ENCODE measurements at places on chromosomes 2 and 18. TPM values are rescaled to one million over a fixed set of nuclear protein-coding genes. Genes with fewer than 3 reads are reported as not detected.
A peak's percentile ranks its signal among the peaks of the same experiment; 100 is the strongest.

DNA sequence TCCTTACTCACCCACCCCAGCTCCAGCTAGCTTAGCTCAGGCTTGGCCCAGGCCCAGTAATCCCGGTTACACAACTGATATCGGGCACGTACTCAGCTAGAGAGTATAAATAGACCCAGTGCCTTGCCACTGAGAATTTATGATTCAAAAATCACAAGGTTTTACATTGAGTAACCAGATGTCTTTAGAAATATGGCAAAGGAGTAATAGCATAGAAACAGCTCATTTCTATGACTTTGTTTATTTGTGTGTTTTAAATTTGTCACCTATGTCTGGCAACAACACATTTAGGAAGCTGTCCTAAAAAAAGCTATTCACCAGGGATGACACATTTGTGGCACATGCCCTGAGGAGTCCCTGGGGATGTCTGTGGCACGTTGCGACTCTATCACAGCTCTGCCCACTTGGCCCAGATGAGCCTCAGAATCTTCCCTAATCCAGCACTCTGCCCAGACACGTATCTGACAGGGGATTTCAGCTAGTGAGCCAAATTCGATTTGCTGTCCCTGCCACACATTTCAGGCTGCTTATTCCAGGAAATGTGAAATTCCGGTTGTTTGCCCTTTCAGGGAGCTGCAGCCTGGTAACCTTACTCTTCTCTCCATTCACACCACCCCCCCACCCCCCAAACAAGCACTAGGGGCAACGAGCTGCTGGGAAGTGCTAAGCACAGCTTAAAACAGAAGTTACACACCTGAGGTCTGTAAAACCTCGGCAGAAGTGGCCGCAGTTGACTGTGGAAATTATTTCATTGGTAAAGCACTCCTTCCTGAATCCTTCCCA lies 85.4 kb upstream of the ZCCHC2 start:
- no peaks in the 10 kb centered on the region for H3K27me3 ChIP-seq
- H3K4me3 ChIP-seq, result no peak overlapping the region
- H3K36me3 ChIP-seq, result no peaks in the 10 kb centered on the region
- peaks cover 4% of the 10 kb centered on the region for H3K4me1 ChIP-seq
- no peak for DNase-seq

DNA sequence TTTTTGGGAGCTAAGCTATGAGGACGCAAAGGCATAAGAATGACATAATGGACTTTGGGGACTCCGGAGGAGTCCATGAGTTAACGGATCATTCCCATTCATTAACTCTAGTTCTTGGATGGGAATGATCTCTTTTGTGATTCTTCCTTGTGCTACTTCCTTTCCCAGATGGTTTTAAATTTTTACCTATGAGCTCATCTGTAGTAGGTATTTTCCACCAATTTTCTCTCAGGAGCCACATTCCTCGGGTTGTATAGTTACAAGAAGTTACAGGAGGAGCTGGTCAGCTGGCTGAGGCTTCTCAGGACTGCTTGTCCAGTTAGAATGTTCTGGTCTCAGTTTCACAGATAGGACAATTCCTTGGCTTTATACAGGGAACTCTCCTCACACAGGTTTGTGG lies 42.9 kb upstream of the LPIN2 start:
- H3K27ac ChIP-seq, result no peak overlapping the region
- H3K27me3 ChIP-seq, result peaks cover 2% of the 10 kb centered on the region
- H3K4me3 ChIP-seq, result no peak overlapping the region
- peaks cover 20% of the 10 kb centered on the region for H3K36me3 ChIP-seq
- no peak for DNase-seq

GRCh38 chr2:190202018-190202417 lies 117.6 kb downstream of the HIBCH start:
- H3K4me1 ChIP-seq, result no peaks in the 10 kb centered on the region
- H3K4me3 ChIP-seq, result no peak overlapping the region
- no peak overlapping the region for H3K27ac ChIP-seq
- no peak for DNase-seq
- H3K36me3 ChIP-seq, result no peaks in the 10 kb centered on the region
- H3K27me3 ChIP-seq, result no peaks in the 10 kb centered on the region

DNA sequence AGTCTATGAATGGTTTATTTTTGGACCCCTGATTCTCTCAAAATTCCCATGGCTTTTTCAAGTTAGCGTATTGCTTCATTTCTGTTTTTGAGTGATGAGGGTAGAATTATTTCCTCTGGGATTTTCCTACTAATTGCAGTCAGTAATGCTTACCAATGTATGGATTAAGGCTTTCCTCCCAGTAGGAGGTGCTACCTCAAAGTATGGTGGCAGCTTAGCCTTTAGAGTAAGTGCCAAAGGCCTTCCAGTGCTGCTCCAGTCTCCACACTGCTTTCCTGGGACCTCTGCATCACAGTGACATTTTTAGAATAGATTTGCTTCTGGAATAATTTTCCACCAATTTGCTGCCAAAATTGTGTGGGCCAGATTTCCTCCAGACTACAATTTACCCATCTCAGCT lies 16.2 kb upstream of the SSB start:
- no peak overlapping the region for H3K4me3 ChIP-seq
- H3K4me1 ChIP-seq, result no peaks in the 10 kb centered on the region
- no peaks in the 10 kb centered on the region for H3K36me3 ChIP-seq
- no peak for DNase-seq

GRCh38 chr2:186017278-186017677 lies 278.7 kb downstream of the FSIP2 start:
- H3K27ac ChIP-seq, result no peak overlapping the region
- no peak overlapping the region for H3K4me3 ChIP-seq
- H3K4me1 ChIP-seq, result no peaks in the 10 kb centered on the region
- H3K36me3 ChIP-seq, result no peaks in the 10 kb centered on the region
- no peaks in the 10 kb centered on the region for H3K27me3 ChIP-seq

DNA sequence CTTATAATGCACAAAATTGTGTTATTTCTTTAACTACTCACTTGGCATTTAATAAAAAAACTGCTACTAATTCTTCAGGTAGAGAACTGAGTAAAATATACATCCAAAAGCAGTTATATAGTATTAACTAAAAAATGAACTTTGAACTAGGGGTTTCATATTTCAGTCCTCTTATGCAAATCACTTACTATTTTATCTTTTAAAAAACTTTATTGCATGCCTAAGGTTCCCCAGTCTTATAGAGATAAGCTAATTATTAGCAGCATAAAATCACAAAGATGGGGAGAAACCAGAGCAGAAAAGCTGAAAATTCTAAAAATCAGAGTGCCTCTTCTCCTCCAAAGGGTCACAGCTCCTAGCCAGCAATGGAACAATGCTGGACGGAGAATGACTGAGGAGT lies 228.0 kb downstream of the CALCRL start:
- no peaks in the 10 kb centered on the region for H3K36me3 ChIP-seq
- H3K27ac ChIP-seq, result no peak overlapping the region
- no peaks in the 10 kb centered on the region for H3K27me3 ChIP-seq
- H3K4me1 ChIP-seq, result peaks cover 12% of the 10 kb centered on the region

DNA sequence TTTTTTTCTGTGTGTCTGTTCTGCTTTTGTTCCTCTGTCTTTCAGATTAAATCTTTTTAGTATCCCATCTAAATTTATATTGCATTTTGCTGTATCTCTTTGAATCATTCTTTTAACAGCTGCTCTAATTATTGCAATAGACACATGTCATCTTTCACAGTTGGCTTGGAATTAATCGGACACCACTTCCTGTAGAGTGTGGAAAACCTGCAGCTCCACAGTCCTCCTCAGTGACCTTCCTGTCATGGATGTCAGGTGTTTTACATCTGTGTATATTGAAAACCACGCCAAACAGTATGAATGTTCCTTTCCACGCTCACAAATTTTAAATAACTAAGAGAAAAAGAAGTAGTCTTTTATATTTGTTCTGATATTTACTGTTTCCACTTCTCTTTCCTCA lies 135.3 kb downstream of the PXDN start:
- peaks cover 26% of the 10 kb centered on the region for H3K4me1 ChIP-seq
- DNase-seq, result no peak
- no peaks in the 10 kb centered on the region for H3K36me3 ChIP-seq
- peaks cover 7% of the 10 kb centered on the region for H3K27me3 ChIP-seq
- H3K4me3 ChIP-seq, result no peak overlapping the region
- no peak overlapping the region for H3K27ac ChIP-seq

GRCh38 chr2:216596236-216596979 lies 36.8 kb upstream of the IGFBP2 start:
- H3K36me3 ChIP-seq, result no peaks in the 10 kb centered on the region
- no peak overlapping the region for H3K27ac ChIP-seq
- DNase-seq, result no peak

DNA sequence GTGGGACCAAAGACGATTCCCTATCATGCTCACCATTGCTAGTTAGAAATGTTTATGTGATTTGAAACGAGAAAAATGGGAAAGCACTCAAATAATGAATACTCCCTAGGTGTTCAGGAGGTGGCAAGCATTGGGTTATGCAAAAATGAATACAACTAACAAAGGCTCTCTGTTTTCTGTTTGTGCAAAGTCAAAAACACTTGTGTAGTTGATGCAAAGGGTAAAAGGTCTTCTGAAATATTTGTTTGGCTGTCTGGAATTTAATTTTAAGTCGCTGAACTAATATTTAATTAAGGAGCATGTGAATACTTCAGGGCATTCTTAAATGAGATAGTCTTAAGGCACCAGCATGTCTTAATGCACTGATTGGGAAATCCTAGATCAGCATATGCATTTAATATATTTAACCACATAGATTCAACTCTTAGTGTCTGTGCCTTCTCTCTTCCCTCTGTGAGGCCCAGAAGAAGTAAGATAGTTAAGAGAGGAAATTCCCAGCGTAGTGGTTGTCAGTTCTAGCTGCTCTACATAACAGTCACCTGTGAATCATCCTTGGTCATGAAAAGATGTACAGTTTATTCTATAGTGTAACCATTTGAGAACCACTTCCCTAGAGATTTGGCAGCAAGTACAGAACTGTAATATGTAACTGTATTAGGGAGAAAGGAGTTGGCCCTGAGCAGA lies 111.9 kb downstream of the EPC2 start:
- no peak overlapping the region for H3K27ac ChIP-seq
- H3K36me3 ChIP-seq, result no peaks in the 10 kb centered on the region
- no peak overlapping the region for H3K4me3 ChIP-seq
- peaks cover 25% of the 10 kb centered on the region for H3K4me1 ChIP-seq

- DNase-seq, result no peak
- H3K4me3 ChIP-seq, result no peak overlapping the region
- H3K27ac ChIP-seq, result no peak overlapping the region
- no peaks in the 10 kb centered on the region for H3K36me3 ChIP-seq
- H3K4me1 ChIP-seq, result no peaks in the 10 kb centered on the region
- H3K27me3 ChIP-seq, result no peaks in the 10 kb centered on the region
Observed at GRCh38 chr2:174259981-174260380, 11.6 kb upstream of the OLA1 start.

GRCh38 chr18:77022556-77022955 lies 110.0 kb downstream of the MBP start:
- peaks cover 65% of the 10 kb centered on the region for H3K4me1 ChIP-seq
- DNase-seq, result no peak
- peaks cover 37% of the 10 kb centered on the region for H3K27me3 ChIP-seq
- H3K36me3 ChIP-seq, result peaks cover 10% of the 10 kb centered on the region
- H3K27ac ChIP-seq, result peak overlapping the region; percentile 96
- H3K4me3 ChIP-seq, result peak overlapping the region; percentile 4

GRCh38 chr2:156907806-156908205 lies 349.7 kb upstream of the GALNT5 start:
- no peaks in the 10 kb centered on the region for H3K4me1 ChIP-seq
- no peak for DNase-seq
- no peaks in the 10 kb centered on the region for H3K27me3 ChIP-seq
- H3K36me3 ChIP-seq, result no peaks in the 10 kb centered on the region
- no peak overlapping the region for H3K4me3 ChIP-seq
- H3K27ac ChIP-seq, result no peak overlapping the region

- peaks cover 7% of the 10 kb centered on the region for H3K27me3 ChIP-seq
- DNase-seq, result peak; percentile 58
- H3K36me3 ChIP-seq, result no peaks in the 10 kb centered on the region
- H3K4me1 ChIP-seq, result peaks cover 11% of the 10 kb centered on the region
Observed at GRCh38 chr2:8684878-8685696, 3.2 kb downstream of the ID2 start.

DNA sequence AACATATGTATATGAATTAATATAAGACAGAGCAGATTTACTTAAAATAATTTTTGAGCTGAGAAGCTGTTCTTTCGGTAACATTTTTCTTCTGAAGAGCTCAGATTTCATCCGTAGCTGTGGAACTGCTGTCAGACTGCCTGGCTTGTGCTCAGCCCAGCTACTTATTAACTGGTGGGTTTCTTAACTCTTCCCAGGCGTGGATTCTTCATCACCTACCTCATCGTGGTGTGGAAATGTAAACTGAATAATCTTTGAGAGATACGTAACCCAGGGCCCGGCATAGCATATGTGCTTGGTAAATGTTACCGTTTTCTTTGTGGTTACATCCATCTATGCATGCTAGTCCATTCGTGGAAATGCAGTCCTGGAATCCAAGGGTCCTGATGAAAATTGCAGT lies 145.0 kb downstream of the MCFD2 start:
- no peaks in the 10 kb centered on the region for H3K36me3 ChIP-seq
- H3K4me3 ChIP-seq, result no peak overlapping the region
- H3K27ac ChIP-seq, result no peak overlapping the region

- no peak overlapping the region for H3K4me3 ChIP-seq
- no peak overlapping the region for H3K27ac ChIP-seq
- no peak for DNase-seq
Observed at GRCh38 chr2:161068670-161069069, 91.6 kb upstream of the TANK start.

GRCh38 chr2:202376460-202377206 lies 506 bp downstream of the BMPR2 start:
- peak overlapping the region; percentile 96 for H3K27ac ChIP-seq
- peak overlapping the region; percentile 87 for H3K4me3 ChIP-seq
- H3K36me3 ChIP-seq, result no peaks in the 10 kb centered on the region
- peaks cover 21% of the 10 kb centered on the region for H3K27me3 ChIP-seq

DNA sequence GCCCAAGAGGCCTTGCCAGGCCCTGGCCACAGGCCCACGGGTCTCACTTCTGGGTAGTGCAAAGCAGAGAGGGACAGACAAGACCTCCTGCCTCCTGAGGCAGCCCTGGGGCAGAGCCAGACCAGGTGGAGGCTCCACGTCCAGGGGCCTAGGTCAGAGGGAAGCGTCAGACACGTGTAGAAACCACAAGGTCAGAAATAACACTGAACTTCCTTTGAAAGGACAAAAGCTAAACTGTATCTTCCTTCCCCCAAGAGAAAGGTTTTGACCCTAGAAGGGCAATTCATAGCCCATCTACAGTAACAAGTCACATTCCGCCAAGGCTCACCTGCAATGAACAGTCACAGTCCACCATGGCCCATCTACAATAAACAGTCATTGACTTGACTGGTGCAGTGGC lies 17.9 kb downstream of the SDC1 start:
- H3K36me3 ChIP-seq, result no peaks in the 10 kb centered on the region
- H3K27ac ChIP-seq, result no peak overlapping the region
- DNase-seq, result no peak
- no peak overlapping the region for H3K4me3 ChIP-seq
- peaks cover 8% of the 10 kb centered on the region for H3K4me1 ChIP-seq
- peaks cover 8% of the 10 kb centered on the region for H3K27me3 ChIP-seq

- no peaks in the 10 kb centered on the region for H3K36me3 ChIP-seq
- peaks cover 7% of the 10 kb centered on the region for H3K4me1 ChIP-seq
- H3K4me3 ChIP-seq, result no peak overlapping the region
- DNase-seq, result no peak
- H3K27ac ChIP-seq, result no peak overlapping the region
Observed at GRCh38 chr2:71833855-71834560, 313.7 kb downstream of the CYP26B1 start.

CD8B2 gene
- not detected for total RNA-seq

- H3K4me1 ChIP-seq, result peaks cover 23% of the 10 kb centered on the region
- H3K4me3 ChIP-seq, result no peak overlapping the region
- H3K36me3 ChIP-seq, result no peaks in the 10 kb centered on the region
- H3K27me3 ChIP-seq, result peaks cover 9% of the 10 kb centered on the region
Observed at GRCh38 chr18:13446024-13446423, 227.5 kb downstream of the LDLRAD4 start.

GRCh38 chr2:28413899-28414295 lies 21.2 kb downstream of the FOSL2 start:
- peak overlapping the region; percentile 87 for H3K27ac ChIP-seq
- no peak for DNase-seq
- H3K27me3 ChIP-seq, result peaks cover 7% of the 10 kb centered on the region
- H3K4me1 ChIP-seq, result peaks cover 13% of the 10 kb centered on the region

ALK gene
- 9.6 TPM for total RNA-seq

RNF152 gene
- 16.9 TPM for total RNA-seq

Measured in glutamatergic neuron (in vitro differentiated cells).